Lower leg skin (tissue), 4 donors: ENCODE measurements at places on chromosomes 2 and 18. TPM values are rescaled to one million over a fixed set of nuclear protein-coding genes. Genes with fewer than 3 reads are reported as not detected.

TLX2 gene
- total RNA-seq = not detected

GREB1L gene
- 3.7 TPM for total RNA-seq

AMER3 gene
- not detected for total RNA-seq

SLC8A1 gene
- 7.5 TPM for total RNA-seq

HOXD13 gene
- total RNA-seq = not detected

CNDP1 gene
- total RNA-seq = not detected

TRMT61B gene
- total RNA-seq = 8.3 TPM

SERPINB11 gene
- total RNA-seq = 0.61 TPM

DNA sequence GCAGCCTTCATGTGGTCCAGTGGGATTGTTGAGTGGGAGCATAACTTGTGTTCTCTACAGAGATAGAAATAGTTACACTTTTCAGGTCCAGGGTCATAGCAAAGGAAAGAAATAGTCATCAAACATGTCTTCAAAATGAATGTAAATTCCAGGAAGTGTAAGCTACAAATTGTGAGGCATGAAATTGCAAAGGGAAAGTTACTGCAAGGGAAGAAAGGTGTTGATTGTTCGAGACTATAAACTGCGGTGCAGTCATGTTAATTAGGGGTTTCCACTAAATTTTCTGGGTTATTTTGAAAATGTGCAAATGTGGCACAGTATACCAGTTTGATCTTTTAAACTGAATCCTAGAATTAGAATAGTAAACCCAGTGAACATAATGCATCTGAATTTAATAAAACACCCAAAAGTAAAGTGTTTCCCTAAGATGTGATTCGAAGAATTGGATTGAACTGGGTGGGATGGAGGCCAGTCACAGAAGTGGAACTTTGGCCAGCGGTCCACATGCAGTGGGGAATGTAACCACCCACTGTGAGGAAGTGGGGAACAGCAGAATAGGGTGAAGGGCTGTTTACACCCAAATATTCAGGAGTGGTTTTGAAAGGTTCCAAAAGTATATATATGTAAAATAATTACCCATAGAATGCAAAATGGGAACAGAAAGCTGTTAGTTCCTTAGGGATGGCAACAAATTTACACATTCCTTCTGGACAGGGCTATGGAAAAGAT lies 126.5 kb upstream of the CCDC68 start:
- DNase-seq = no peak

DNA sequence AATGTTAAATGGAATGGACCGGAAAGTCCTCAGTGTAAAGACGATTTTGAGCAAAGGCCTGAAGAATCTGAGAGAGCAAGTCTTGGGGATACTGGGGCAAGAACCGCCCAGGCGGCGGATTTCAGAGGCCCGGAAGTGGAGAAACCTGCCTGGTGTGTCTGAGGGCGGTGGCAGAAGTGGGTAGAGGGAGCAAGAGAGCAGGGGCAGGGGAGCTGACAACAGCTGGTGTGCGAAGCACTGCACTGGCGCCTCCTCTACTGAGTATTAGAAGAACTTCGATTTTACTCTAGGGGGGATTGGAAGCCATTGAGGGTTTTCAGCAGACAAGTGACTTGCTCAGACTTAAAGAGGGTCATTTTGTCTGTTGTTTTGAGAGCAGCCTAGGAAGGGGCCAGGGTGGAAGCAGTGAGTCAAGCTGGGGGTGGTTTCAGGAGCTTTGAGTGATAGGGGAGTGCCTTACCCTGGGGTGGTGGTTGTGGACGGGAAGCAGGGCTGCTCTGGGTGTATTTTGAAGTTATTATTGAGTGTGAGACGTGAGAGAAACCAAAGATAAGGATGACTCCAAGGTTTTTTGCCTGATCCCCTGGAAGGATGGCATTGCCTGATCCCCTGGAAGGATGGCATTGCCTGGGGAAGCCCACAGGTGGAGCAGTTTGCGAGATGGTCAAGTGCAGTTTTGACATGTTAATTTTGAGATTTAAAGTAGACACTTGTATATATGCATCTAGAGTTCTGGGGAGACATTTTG lies 52.5 kb downstream of the ZNF236 start:
- no peak for DNase-seq

DNA sequence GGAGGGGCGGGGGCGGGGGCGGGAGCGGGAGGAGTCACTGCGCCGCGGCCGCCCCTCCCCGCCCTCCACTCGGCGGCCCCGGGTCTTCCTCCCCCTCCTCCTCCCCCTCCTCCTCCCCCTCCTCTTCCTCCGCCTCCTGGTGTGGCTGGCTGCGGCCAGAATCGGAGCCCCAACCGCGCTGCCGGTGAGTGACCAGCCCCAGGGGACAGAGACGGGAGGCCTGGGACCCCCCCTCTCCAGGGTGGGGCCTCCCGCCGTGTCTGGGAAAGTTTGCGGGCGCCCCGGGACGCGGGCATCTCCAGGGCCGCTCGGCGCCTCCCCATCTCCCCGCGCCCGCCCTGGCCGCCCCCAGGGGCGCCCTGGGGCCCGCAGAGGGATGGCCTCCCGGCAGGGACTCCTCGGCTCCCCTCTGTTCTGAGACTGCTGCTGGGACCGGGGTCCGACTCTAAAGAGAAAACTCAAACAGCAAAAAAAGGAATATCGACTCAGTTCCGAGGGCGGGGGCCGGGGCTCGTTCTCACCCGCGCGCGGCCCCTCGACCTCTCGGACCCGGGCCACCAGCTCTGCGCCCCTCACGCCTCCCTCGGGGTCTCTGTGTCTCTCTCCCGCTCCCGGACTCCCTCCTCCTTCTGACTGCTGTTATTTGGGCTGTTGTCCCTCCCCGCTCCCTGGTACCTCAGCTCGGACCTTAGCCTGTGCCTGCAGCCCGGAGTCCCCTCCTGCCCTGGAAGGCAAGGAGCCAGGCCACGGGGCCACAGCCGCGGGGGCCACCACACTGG lies at the start of gene STON1:
Gene STON1 (plus strand): TSS at position 122 of the 779 bp plus-strand sequence. CDS start 50,480 bp downstream, outside the sequence.
- DNase-seq = peak; percentile 88

DNA sequence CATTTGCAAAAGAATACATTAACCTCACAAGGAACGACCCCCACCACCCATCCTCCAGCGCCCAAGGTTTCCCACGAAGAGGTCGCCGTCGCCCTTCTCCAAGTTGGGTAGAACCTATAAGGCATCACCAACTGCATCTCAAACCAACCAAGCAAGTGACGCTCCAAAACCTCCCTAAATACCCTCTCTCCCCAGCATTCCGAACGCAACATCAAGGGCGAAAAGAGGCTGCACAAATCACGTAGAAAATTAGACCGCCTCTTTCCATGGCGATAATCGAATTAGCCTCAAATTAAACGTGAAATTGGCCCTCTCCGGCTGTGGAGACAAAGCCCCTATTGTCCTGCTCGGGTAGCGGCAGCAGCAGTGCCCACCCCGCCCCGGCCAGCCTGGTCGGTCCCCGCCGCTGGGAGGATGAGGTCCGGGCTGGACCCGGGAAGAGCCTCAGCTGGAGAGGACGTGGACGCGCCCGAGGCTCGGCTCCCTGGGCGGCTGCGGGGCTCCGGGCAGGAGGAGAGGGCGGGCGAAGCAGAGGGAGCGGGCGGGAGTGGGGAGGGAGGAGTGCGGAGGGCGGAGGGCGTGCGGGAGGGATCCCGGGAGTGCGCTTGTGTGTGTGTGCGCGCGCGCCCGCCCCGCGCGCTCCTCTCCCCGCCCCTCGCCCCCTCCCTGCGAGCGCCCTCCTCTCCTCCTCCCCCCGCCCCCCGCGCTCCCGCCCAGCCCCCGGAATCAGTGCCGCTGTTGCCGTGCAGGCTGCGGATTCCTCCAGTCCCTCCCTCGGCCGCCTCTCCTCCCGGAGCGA lies at the start of gene SPTBN1:
Gene SPTBN1 (plus strand): TSS at position 765 of the 799 bp plus-strand sequence. CDS start 70,092 bp downstream, outside the sequence.
- DNase-seq = peak; percentile 84

- no peak for DNase-seq
These were observed 84.6 kb upstream of the RANBP2 start for GRCh38 chr2:108634576-108635160.

GRCh38 chr18:44541159-44541558 lies 139.5 kb upstream of the SETBP1 start:
- DNase-seq = no peak

GRCh38 chr2:128737546-128737826 lies 418.8 kb upstream of the HS6ST1 start:
- no peak for DNase-seq

GRCh38 chr2:42238644-42239288 lies 69.6 kb downstream of the EML4 start:
- DNase-seq = no peak

- DNase-seq = no peak
These were observed 24.4 kb upstream of the TRPM8 start for GRCh38 chr2:233892793-233893192.

- DNase-seq = no peak
These were observed 214.2 kb downstream of the CALCRL start for GRCh38 chr2:187233811-187234210.

DNA sequence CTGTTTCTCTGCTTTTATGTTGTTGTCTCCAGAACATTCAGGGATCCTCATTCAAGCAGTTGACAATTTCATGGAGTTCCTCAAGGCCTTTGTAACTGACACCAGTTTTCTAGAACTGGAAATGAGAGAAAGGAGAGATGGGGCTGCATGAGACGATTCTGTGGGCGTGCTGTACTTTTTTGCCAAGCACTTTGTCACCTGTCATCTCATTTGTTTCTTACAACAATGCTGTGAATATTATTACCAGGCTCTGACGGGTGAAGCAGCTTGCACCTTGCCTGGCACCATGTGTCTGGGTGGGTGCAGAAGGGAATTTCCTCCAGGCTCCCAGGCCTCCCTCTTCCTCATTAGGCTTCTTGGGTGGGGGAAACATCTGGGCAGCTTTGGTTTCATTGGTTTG lies 22.2 kb upstream of the ATOH8 start:
- DNase-seq = no peak

DNA sequence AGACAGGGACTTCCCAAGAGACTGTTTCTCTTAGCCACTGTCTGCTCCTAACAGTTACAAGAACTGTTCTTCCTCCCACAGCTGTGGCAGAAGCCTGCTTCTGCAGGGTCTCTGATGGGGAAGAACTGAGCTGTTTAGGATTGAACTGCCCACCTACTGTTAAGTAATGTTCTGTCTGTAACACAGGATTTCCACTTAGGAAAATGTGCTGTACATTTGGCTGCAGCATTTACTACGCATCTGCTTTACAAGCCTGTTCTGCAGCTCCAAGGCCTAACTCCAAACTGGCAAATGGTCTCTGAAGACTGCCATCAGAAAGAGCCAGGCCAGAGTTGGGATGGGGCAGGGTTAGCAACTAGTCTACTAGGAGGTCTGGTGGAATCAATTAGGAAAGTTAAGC lies 87.8 kb upstream of the UPP2 start:
- no peak for DNase-seq

DNA sequence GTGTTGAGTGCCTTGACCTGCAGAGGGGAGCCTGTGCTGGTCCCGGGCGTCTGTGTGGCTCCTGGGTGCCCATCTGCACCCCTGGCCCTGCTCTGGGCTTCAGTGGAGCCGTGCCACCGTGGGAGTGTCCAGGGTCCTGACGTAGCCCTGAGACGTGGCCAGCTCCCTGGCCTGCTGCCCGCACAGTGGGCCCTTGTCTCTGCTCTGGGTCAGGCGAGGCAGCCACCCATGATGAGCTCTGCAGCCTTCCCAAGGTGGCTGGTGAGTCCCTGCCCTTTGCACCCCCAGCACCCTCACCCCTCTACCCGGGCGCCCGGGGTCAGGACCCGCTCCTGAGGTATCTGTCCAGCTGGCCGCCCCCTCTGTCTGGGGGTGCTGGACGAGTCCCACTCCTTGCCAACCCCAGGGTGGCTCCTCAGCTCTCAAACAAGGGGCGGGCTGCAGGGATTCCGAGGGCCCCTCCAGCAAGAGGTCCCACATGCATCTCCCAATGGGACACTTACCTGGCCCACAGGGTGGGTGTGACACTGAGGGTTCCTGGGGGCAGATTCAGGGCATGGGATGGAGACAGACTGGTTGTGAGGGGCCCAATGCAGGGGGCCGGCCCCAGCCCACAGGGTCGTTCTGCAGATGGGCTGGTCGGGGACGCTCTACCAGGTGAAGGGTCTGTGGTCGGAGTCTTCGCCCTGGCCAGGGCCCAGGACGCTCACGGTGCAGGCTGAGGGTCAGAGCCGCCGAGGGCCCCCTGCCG lies 2.4 kb downstream of the NEU4 start:
- DNase-seq = peak; percentile 86

GRCh38 chr2:99910902-99911301 lies 231.5 kb downstream of the AFF3 start:
- DNase-seq = no peak

GRCh38 chr2:201644001-201644400 lies 698 bp upstream of the TMEM237 start:
- DNase-seq = no peak

- no peak for DNase-seq
These were observed 401.1 kb upstream of the LRATD1 start for GRCh38 chr2:14231391-14231898.

DNA sequence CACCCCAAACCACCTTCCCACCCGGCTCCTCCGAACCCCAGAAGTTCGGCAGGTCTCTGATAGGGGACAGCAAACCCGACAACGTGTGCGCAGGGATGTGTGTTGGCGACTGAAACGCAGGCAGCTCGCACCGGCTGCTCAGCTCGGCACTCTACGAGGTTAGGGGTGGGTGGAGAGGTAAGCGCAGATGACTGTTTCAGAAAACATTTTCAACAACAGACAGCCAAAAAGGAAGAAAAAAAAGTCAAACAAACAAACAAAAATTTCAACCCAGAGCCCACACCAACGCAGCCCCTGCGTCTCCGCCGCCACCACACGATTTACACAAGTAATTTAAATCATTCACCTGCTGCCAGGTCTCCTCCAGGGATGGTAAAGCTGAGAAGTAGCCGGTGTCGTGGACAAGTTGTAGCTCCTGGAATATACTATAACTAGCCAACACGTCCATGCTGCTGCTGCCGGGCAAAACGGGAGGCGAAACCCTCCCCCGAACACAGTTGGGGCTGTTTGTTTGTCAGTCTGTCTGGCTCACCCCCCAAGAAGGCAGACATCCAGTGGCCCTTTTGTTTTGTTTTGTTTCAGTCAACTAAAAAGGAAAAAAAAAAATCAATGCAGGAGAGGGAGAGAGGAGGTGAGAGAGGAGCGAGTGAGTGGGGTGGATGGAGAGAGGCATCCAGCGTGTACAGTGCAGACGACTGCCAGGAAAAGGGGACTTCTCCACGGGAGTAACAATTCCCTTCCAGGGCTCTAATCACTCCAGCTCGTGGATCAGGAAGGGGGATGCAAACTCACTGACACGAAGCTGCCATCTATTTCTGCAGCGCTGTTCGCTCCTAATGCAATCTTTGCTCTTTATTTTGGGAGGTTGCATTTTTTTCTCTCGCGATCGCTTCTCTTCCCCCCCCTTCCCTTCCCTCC lies at the start of gene KLF7:
Gene KLF7 (minus strand): TSS at position 828 of the 918 bp plus-strand sequence. CDS start 380 bp downstream, at position 448.
- DNase-seq = peak; percentile 91
